Left renal cortex interstitium (tissue), 4 donors: ENCODE measurements at places on chromosomes 3 and 15.

DNA sequence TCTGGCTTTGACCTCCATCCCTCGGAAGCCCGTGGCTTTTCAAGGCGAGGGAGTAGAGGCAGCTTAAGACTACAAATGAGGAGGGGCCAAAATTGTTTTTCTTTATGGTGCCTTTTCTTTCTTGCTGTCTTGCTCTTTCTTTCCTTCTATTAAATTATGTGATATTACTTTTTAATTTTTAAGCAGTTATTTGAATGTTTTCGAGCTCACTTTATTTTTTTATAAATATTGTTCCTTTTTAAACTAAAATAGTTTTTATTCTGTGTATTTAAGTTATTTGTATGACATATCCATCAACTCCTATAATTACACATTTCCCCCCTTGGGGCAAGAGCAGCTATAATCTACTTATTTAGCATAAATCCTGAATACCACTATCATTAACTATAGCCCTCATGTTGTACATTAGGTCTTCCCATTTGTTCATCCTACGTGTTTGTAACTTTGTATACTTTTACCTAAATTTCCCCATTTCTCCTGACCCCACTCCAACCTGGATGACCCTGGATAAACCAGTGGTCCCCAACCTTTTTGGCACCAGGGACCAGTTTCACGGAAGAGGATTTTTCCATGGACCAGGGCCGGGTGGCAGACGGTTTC, 622 bp upstream of the PLSCR1 start:
- DNase-seq = no peak

DNA sequence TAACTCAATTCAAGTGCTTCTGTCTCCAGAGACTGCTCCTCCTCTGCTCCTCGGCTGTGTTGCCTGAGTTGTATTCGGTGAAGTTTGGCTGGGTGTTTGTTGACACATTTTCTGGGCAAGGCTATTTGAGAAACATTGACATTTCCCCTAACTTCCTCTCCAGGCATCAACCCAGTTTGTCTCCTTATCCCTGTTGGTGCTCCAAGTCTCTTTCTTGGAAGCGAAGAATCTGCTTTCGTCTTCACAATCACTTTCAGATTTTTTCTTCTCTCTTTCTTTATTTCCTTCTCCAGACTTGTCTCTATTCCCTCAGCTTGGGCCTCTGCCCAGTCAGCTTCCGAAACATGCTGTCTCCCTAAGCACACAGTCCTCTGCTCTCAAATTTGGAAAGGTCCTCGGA, 84.7 kb downstream of the ETV5 start:
- no peak for DNase-seq

DNA sequence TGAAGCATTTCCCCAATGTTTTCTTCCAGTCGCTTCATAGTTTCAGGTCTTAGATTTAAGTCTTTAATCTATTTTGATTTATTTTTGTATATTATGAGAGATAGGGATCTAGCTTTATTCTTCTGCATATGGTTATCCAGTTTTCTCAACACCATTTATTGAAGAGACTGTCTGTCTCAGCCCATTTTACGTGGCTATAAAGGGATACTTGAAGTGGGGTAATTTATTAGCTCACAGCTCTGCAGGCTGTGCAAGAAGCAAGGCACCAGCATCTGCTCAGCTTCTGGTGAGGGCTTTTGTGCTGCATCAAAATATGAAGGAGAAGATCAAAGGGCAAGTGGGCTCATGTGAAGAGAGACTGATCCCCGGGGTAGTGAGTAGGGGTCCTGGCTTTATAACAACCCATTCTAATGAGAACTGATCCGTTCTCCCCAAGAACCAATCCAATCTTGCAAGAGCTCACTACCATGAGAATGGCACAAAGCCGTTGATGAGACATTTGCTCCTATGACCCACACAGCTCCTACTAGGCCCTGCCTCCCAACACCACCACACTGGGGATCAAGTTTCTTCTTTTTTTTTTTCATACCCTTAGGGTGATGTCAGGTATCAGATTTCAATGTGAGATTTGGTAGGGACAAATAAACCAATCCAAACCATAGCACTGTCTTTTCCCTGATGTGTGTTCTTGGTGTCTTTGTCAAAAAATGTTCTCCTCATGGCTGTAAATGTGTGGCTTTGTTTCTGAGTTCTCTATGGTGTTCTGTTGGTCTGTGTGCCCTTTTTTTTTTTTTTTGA, 63.2 kb downstream of the IQGAP1 start:
- DNase-seq = no peak

DNA sequence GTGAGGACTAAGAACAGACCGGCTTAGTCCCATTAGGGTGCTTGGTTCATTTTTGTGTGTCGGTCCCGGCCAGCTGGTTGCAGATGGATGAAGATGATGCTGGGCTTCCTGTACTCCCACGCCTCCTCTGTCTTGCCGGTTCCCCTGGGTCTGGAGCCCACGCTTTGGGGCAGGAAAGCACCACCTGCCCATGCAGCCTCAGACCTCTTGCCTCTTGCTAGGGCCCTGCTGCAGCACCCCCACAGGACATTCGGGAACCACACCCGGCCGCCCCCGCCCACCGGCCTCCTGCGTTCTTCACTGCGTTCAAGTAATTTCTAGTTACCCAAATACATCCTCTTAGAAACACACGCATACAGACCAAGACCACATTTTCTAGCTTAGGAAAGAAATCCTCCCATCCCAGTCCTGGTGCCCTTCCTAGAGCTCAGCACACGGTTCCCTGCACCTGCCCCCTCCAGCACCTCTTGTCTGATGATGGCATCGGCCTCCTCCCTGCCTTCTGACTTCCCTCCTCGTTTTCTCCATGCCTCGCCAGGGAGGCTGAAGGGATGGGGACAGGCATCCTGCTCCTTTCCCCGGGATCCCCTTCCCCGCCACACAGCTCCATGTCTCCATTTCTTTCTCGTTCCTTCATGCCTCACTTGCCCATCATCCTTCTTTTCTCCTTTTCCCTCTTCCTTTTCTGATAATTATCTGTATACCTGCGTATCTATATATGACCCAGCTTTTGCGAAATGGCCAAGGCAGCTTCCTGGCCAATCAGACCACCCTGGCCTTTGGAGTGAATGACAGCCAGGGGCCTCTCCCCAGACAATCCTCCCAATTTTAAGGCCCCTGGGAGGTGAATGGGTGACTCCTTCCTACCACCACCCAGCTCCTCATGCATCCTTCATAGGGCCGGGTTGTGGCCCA, 30.9 kb downstream of the FAM3D start:
- no peak for DNase-seq

DNA sequence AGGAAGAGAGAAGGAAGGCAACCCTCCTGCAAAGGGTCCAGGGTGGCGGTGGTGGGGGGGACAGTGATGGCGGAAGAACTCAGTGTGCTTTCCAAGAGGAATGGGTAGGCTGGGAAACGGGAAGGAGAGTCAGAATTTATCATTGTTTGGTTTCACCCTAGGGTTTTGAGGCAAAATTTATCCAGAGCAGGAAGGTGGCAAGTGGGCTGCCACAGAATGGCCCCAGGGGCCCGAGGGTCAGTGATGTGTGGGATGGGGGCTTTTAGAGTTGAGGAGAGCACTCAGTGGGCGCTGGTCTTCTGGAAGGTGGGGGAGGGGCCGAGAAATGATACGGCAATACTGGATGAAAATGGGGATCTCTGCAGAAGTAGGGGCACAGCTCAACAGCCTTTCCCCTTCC, 581 bp downstream of the FAM131A start:
- no peak for DNase-seq
